ENCODE measurements at places on chromosomes 7 and 10.

- peak; percentile 68 for DNase-seq
Measured at GRCh38 chr7:74289659-74290552, 699 bp downstream of the CLIP2 start.

GRCh38 chr7:129923709-129924108 lies 29.1 kb downstream of the UBE2H start:
- DNase-seq, result peak; percentile 67

DNA sequence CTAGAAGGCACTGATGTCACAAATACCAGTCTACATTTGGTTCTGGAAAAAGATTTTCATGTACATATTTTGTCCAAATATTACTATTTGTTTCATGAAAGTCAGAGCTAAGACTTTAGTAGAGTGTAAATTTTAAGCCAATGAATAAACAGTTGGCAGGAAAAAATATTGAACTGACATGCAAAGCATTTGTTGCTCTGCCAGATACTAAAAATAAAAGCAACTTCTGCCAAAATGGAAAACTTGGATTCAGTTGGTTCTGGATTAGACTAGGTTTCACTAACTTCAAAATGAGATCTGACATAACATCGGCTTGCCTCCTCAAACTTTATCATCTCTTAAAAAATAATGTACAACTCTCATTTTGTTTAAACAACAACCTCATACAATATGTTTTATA lies 34.9 kb downstream of the FAM204A start:
- DNase-seq, result no peak

GRCh38 chr10:124701881-124702656 lies 42.1 kb downstream of the FAM53B start:
- no peak for DNase-seq

DNA sequence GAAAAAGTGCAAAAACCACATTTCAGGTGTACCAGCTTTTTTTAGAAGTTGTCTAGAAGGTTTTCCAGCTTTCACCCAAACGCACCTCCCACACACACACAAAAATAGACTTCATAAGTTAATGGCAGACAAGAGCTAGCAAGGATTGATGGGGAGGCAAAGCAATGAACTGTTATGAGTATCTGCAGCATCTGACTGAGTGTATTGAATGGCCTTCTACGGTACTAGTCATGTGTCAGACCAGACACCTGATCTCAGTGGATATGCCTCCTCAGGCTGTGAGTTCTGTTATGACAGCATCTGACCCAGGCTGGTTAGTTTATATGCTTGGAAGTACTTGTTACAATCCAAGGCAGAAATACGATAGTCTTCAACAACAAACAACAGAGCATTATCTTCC lies 406.1 kb upstream of the AUTS2 start:
- no peak for DNase-seq

GRCh38 chr10:8873310-8873709 lies 818.8 kb downstream of the GATA3 start:
- DNase-seq, result no peak

DNA sequence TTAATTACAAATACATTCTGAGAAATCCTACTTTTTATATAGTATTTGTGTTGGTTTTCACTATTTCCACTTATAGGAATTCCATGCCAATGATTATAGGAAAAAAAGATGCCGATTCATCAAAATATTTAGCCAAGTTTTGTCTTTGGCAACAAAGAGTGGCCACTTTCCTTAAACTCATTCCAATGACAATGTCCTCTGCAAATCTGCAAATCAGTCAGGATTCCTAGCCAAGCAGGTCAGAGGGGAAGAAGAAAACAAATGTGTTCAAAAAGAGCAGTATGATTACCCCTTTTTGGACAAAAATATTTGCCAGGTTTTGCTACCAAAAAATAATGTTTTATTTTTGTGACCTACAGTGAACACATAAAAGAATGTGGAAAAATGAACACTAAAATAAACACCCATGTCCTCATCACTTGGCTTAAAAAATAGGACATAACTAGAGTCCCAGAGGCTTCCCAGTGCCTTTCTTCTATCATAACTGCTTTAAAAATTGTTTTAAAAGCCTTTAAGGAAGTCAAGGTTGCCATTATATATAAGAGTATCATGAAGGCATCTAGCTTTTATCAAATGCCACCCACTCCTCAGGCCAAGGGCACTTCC lies 125.9 kb downstream of the ADAM12 start:
- DNase-seq, result no peak

DNA sequence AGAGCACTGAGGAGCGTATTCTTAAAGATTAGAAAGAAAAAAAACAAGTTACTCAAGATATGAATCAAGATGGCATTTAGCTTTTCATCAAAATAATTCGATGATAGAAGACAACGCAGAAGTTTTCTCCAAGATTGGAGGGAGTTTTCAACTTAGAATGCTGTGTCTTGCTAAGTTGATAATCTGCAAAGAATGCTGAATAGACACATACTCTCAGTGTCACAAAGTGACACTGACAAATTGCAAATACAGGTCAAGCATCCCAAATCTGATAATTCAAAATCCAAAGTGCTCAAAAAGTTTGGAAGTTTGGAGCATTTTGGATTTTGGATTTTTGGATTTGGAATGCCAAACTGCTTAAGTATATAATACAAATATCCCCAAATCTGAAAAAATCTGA lies 243.8 kb downstream of the BBS9 start:
- DNase-seq, result no peak

DNA sequence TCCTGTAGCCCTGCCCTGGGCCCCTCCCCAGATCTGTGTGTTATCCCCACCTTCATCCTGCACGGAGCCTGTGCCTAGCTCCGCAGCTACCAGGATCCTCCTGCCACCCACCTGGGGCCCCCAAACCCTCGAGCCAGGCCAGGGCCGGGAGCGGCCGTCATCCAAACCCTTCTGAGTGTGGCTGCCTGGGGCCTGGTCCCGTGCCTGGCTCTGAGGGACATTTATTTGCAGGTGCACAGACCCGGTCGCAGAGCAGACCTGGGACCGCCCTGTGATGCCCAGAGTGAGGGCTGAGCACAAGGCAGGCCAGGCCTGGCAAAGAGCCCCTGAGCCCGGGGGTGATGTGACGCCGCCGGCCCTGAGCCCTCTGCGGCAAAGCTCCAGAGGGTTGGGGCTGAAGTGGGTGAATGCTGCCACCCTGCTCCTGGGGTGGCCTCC lies 27.4 kb upstream of the INPP5A start:
- DNase-seq, result no peak

GRCh38 chr10:88838766-88839350 lies 12.8 kb downstream of the ANKRD22 start:
- DNase-seq, result no peak

GRCh38 chr7:157467496-157468212 lies 130.8 kb downstream of the DNAJB6 start:
- no peak for DNase-seq

- no peak for DNase-seq
Measured at GRCh38 chr7:47507522-47507921, 74.4 kb downstream of the TNS3 start.

- no peak for DNase-seq
Measured at GRCh38 chr7:141157138-141157765, 83.4 kb downstream of the TMEM178B start.

DNA sequence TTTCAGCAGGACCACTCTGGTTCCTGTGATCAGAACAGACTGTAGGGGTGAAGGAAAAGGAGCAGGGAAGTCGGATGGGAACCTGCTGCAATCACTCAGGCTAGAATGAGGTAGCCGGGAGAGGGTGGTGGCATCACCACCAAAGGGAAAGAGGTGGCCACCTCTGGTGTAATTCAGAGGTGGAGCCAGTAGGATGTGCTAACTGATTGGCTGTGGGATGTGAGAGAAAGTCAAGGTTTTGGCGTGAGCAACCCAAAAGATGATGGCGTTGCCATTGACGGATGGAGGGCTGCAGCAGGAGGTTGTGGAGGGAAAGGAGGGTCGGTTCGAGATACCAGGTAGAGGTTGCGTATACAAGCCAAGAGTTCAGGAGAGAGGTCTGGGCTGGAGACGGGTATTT lies 7.4 kb upstream of the VSIR start:
- DNase-seq, result no peak

DNA sequence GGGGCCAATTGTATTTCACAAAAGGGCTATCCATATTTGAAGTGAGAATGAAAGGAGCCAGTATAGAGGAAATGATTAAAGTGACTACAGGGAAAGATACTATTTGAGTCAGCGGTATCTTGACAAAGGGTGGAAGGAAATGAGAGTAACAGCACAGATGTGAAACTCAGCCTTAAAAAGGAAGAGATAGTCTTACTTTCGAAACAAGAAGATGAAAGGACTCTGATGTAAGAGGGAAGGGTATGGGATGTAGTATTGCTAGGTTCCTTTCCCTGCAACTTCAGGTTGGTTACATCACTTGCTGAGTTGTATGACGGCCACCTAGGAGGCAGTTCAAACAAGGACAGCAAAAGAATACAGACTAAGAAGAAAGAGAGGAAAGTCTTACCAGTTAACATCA lies 13.7 kb downstream of the CISD1 start:
- no peak for DNase-seq

GRCh38 chr7:14842523-14842922 lies 60.0 kb downstream of the DGKB start:
- DNase-seq, result no peak

GRCh38 chr10:51860257-51860656 lies 160.9 kb upstream of the CSTF2T start:
- peak; percentile 8 for DNase-seq

- DNase-seq, result no peak
Measured at GRCh38 chr7:73644688-73645286, 20.5 kb upstream of the MLXIPL start.

DNA sequence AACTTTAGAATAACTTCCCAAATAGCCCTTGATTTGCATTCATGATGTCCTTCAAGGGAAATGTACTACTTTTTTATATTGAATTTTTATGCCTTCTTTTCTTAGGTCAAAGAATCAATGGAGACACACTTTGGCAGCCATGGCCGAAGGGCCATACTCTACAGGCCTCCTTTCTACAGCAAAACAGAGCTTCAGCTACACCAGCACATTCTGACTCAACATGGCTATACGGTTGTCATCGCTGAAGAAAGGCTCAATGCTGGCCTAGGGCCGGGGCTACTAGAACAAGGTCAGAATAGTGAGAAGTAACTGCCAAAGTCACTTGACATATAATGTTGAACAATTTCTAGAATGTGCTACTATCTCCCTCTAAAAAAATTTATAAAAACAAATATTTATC lies 27.0 kb downstream of the CPED1 start:
- no peak for DNase-seq

DNA sequence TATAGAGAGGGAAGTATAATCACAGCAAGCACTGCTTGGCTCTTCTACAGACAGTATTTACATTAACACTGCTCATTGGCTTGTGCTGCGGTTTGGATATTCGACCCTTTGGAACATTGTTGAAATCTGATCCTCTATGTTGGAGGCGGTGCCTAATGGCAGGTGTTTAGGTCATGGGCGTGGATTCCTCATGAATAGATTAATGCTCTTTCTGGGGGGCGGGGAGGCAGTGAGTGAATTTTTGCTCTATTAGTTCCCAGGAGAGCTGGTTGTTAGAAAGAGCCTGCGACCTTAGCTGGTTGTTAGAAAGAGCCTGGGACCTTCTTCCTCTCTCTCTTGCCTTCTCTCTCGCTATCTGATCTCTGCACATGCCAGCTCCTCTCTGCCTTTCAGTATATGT lies 77.3 kb upstream of the SVIL start:
- no peak for DNase-seq

GRCh38 chr7:44313621-44314031 lies 11.8 kb downstream of the CAMK2B start:
- DNase-seq, result no peak

- no peak for DNase-seq
Measured at GRCh38 chr10:105592468-105592867, 951.4 kb downstream of the SORCS3 start.

DNA sequence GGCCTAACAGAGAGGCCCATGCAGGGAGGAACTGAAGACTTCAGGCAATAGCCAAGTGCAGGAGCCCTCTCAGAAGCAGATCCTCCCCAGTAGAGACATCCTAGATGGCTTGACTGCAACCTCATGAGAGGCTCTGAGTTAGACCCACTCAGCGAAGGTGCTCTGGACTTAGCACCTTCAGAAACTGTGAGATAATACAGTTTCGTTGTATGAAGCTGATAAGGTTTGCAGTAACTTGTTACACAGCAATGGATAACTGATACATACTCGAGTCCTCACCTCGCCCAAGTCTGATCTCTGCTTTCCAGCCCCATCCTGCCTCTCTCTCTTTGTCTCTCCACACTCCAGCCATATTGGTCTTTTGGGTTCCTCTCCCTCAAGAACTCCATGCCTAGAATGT lies 136.4 kb upstream of the EEPD1 start:
- DNase-seq, result no peak

- peak; percentile 33 for DNase-seq
Measured at GRCh38 chr7:41097501-41097900, 605.4 kb downstream of the INHBA start.

GRCh38 chr10:132820056-132820455 lies 34.1 kb upstream of the NKX6-2 start:
- no peak for DNase-seq

GRCh38 chr7:19009936-19010280 lies 107.5 kb downstream of the TWIST1 start:
- DNase-seq, result no peak

GRCh38 chr7:133744451-133744850 lies 382.7 kb upstream of the LRGUK start:
- no peak for DNase-seq

DNA sequence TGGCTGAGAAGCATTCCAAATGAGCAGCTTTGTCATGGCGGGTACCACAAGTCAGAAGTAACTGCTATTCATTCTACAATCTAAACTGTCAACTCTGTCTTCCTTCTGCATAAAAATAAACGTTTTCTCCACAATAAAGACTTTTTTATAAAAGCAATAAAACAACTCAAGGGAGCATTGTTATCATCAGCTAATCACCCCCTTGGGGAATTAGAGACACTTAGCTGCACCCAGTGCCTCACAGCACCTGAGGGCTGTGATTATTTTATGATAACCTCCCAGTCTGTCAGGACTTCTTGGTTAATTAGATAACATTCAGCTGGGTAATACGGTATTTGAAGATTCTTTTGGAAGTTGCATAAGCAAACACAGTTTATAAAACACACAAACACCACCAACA lies 155.6 kb downstream of the PPP1R3A start:
- DNase-seq, result no peak

GRCh38 chr7:104341546-104341945 lies 13.1 kb downstream of the LHFPL3 start:
- DNase-seq, result no peak

DNA sequence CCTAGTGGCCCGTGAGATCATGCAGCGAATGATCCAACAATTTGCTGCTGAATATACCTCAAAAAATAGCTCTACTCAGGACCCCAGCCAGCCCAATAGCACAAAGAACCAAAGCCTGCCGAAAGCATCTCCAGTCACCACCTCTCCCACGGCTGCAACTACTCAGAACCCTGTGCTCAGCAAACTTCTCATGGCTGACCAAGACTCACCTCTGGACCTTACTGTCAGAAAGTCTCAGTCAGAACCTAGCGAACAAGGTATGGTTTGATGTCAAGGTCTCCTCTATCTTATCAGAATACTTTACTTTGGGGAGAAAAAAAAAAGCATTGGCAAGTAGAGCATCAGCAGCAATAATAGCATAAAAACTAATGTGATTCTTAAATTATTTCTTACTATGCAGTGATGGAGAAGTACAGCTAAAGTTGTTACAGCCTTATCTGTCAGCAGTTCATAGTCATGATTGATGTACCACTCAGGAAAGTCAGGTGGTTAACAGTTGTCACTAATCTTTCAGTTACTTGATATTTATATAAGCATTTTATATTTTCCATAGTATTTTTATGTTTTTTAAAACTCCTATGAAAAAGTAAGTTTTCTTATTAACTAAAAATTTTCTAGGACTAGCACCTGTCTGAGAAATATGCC lies 117.1 kb downstream of the LCOR start:
- DNase-seq, result no peak

Data from hepatic stellate cell (primary cell).